ENCODE measurements at places on chromosomes 7 and 10.

DNA sequence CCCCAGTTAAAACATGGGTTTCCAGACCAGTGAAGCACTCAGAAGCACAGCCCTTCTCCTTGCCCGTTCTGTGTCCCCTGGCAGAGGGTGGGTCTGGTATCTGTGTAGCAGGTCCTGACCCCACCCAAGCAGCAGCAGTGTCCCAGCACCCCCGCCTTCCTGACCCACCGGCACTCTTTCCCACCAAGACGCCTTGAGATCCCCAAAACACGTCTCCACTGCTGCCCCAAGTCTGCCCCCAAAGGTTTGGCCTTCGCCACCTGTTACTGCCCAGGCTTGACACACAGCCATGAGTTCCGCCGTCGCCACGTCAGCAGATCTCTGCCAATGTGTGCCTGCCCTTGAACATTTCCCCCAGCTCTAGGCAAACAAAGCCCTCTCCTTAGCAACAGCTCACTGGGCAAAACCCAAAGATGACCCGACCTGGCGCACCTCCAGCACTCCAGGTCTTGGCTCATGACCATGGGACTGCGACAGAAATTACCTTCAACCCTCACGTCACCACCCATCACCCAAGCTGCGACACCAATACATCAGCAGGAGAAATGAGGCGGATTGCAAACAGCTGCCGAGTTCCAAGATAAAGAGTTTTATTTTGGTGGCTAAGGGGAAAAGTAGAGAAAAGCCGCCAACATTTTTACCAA lies 75.6 kb downstream of the CTBP2 start:
- peak; percentile 83 for DNase-seq

GRCh38 chr10:22086730-22087401 lies 83.3 kb upstream of the DNAJC1 start:
- peak; percentile 75 for DNase-seq

GRCh38 chr10:50293513-50294313 lies 42.4 kb upstream of the ASAH2 start:
- no peak for DNase-seq

- DNase-seq: no peak
Measured at GRCh38 chr10:73405556-73405955, 8.3 kb downstream of the ANXA7 start.

DNA sequence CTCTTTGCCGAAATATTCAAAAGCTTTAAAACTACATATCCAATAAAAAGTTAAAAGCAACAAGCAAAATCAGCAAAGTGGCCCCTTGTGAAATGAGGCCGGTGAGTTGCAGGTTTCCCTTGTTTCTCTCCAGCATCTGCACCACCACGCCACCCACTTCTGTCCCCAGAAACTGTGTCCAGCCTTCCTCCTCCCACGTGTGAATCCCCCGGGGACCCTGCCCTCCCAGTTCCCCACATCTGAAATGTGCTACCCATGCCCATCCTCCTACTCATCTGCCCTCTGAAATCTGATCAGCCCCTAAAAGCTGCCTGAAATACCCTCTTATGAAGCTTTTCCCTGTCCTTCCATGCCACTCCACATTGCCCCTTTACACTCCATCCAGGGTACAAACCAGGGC lies 3.8 kb downstream of the ALOX5 start:
- DNase-seq: no peak

DNA sequence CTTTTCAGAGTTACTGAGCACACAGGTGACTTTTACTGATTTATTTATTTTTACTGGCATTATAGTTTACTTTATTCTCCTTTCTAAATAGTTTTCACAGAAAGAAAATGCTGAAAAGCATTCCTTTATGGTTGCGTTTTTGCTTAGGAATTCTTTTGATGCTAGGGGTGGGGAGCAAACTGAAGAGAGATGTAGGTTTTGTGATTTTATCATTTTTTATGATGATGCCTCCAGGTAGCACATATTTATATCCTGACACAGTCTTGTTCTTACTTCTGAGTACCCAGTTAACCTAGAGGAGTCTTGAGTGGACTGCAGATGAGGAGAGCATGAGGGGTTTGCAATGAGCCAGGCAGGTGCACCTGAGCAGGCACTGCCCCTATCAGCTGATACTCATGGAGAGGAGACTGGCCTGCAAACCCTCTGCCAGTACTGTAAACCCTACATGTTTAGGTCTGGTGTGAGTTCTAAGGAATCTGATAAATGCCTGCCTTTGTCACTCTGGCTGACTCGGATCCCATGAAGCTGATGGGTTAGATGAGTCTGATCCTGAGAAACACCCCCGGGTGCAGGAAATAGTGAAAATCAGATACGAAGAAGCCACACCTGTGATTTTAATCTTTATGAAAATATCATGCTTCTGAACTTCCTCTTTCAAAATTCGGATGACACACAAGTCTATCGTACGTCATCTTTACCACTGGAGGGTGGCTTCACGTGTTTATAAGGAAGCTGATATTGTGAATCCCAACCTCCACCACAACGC lies 302.9 kb downstream of the WDR37 start:
- DNase-seq: no peak

DNA sequence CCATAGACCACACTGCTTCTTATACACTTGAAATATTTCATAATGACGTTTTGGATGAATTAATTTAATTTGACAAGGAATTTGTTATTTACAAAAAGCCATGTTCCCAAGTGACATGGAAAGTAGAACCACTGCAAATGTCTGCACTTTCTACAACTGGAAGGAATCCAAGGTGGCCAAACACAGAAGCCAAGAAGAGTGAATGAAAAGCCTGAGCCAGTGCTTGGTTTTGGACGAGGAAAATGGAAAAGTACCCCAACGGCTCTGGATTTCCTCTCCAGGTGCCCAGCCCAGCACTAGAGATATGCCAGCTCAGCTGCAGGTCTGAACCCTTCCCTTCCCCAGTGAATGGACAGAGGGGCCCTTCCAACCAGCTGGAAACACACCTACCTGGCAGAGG lies 279.4 kb downstream of the TNS3 start:
- DNase-seq: no peak

DNA sequence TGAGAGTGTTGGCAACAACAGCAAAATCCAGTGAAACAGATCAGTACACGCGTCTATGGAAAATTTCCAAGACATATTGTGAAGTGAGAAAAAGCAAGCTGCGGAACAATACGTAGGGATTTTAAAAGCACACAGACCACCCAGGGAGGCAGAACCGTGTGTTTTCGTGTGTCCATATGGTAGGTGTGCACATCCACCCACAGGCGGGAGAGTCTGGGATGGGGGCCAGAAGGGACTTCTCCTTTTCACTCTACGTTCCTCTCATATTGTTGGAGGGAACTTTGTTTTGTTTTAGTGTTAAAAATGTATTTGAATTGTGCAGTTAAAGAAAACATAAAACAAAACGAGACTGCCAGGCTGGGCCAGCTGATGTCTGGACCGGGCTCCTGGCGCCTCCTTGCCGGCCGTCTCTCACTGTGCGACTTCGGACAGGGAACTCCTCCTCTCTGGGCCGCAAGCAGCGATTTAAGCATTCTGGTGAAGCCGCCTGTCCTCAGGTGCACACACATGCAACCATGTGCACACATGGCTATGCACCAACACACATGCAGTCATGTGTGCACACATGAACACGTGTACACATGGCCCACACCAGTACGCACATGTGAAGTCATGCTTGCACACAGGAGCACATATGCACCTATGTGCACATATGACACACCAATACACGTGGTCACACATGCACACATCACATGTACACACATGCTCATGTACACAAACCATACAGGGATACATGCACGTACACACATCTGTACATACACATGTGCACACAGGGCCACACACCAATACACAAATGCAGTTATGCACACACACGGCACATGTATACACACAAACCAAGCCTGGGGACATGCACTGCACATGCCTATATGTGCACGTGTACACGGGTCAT lies 141.1 kb downstream of the ELFN1 start:
- no peak for DNase-seq

DNA sequence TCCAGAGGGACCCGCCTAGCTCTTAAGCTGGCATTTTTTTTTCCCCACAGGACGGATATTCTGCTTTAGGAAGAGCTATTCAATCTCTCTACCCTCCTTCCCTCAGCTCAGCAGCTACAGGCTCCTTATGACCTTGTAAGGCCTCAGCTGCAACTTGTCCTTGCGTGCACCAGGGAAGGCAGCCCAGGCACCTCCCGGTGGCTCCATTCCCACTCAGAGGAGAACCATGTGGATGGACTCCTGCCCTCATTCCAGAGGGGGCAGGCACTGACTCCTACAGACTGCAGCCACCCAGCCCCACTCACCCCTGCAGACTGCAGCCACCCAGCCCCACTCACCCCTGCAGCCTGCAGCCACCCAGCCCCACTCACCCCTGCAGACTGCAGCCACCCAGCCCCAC lies 73.7 kb downstream of the ITIH5 start:
- no peak for DNase-seq

DNA sequence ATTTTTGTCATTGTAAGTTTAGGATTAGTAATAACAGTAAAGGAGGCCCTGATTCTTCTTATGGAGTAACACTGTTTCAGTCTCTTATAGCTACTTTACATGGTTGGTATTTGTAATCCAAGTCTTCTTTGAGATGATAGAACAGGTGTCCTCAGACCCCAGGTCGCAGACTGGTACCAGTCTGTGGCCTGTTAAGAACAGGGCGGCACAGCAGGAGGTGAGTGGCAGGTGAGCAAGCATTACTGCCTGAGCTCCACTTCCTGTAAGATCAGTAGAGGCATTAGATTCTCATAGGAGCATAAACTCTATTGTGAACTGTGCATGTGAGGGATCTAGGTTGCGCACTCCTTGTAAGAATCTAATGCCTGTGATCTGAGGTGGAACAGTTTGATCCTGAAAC lies 77.3 kb downstream of the STK31 start:
- no peak for DNase-seq

DNA sequence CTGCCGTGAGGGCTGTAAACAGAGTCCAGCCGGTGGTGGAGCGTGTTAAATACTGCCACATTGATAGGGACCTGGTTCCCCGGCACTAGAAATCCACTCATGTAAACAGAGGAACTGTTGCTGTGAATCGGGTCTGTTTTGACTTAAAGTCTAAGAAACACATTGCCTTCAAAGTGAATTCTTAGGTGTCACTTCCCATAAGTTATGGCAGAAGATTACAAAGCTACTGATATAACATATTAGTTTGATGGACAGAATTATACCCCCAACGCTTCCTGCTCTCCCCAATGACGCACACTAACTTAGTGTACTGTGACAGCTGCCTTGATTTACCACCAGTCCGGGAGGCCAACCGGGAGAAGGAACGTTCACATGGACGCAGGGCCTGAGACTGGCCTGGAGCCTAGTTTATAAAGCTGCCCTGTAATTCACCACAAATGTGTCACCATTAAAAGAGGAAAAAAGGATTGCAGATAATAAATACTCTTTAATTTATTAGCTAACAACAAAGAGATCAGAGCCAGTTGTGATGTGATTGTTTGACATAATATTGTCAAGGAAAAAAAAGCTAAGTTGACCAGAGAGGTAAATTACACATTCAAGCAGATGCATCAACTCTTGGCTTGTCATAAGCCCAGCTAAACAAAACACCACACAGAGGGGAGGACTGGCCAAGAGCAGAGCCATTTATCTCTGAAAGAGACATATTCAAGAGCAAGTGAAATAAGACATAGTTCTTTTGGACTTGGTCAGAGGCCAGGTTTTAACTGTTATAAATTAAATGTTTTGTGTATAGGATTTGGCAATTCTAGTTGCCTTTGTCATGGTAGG lies 820.6 kb downstream of the LRMDA start:
- peak; percentile 74 for DNase-seq

GRCh38 chr10:67793313-67793712 lies 44.7 kb downstream of the DNAJC12 start:
- no peak for DNase-seq

DNA sequence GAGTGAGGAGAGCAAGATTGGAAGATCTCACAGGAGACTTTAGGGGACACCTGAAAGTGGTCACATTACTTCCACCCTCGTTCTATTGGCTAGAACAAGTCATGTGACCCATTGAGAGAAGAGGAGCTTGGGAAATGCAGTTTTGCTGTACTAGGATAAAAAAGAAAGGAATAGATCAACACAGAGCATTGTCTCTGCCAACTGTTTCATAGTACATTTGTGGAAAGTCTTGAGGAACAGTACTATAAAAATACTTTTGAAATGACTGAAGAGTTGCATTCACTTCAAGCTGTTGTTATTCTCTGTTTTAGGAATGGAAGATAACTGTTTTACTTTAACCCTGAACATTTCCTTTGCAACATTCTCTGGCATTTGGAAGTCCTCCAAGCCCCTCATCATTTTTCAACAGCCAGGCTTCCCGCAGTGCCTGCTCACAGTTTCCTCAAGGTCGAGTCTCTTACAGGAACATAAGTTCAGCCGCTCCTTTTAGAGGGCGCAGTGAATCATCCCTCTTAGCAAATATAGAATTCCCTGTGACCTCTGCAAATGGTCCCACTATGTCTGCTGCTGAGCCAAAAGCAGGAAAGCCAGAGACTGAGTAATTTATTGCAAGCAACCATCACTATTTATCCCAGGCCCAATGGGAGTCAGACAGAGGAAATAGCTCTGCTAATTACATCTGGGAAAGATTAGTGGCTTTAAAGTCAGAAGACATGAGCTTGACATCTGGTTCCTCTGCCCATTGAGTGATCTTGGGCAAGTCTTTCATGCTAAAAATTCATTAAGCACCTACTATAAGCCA lies 40.7 kb downstream of the MRPL32 start:
- DNase-seq: no peak

- no peak for DNase-seq
Measured at GRCh38 chr10:4359003-4359402, 467.0 kb upstream of the AKR1E2 start.

GRCh38 chr10:67801118-67801517 lies 36.9 kb downstream of the DNAJC12 start:
- no peak for DNase-seq

GRCh38 chr7:92681633-92682032 lies 91.4 kb upstream of the FAM133B start:
- DNase-seq: no peak

GRCh38 chr10:112763916-112764520 lies 186.0 kb upstream of the TCF7L2 start:
- DNase-seq: no peak

DNA sequence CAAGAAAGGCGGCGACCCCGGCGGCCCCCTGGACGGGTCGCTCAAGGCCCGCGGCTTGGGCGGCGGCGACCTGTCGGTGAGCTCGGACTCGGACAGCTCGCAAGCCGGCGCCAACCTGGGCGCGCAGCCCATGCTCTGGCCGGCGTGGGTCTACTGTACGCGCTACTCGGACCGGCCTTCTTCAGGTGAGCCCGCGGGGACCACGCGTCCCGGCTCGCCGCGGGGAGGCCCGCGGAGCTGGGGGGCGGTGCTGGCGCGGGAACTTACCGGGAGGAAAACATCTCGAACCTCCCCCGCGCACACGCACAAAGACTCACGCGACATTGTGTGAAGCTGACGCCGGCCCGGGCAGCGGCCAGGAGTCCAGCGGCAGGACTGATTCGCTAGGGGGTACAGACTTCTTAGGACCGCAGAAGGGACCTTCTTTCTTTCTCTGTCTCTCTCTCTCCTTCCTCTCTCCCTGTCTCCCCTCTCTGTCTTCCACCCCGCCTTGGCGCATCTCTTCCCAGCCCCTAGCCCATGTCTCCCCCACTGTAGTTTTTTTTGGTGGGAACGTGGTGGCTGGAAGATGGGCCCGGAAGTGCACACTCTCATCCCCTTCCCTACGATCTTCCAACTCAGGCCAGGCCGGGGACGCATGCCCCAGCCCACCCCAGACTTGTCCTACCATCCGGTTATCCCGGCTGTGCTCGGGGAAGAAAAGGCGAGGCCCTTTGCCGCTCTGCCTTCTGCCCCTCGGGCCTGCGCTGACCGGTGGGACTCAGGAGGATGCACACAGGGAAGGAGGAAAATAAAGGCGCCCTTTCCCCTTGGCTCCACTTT lies 1.2 kb downstream of the EN2 start:
- no peak for DNase-seq
